Hematopoietic multipotent progenitor cell (in vitro differentiated cells): ENCODE measurements at places on chromosomes 11 and 22.

DNA sequence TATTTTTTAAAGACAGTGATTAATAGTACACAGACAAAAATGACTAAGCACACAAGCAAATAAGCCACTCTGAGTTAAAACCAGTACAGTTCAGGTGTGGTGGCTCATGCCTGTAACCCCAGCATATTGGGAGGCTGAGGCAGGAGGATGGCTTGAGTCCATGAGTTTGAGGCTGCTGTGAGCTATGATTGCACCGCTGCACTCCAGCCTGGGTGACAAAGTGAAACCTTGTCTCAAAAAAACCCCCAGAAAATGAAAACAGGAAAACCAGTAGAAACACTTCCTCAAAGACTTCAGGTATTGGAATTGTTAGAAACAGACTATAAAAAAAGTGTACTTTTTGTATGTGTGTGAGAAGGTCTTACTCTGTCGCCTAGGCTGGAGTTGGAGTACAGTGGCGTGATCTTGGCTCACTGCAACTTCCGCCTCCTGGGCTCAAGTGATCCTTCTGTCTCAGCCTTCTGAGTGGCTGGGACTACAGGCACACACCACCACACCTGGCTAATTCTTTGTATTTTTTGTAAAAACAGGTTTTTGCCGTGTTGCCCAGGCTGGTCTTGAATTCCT, 33.0 kb downstream of the PPP6R2 start:
- peak; percentile 61 for DNase-seq

DNA sequence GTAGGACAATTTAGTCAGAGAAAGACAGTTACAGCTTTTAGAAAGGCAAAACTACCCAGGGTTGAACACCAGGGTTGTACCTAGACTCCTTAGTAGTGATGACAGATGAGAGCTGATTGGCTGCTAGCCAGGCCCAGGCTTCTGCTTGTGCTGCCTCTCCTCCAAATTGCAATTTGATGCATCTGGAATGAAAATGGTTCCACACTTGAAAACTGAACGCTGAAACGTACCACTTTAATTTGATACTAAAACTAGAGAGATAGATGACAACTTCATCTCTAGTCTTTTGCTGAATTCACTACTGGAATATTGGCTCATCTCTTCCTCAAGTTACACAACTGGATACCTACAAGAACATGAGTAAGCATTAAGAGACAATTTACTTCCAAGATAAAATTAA, 19.2 kb upstream of the FNBP4 start:
- no peak for DNase-seq

DNA sequence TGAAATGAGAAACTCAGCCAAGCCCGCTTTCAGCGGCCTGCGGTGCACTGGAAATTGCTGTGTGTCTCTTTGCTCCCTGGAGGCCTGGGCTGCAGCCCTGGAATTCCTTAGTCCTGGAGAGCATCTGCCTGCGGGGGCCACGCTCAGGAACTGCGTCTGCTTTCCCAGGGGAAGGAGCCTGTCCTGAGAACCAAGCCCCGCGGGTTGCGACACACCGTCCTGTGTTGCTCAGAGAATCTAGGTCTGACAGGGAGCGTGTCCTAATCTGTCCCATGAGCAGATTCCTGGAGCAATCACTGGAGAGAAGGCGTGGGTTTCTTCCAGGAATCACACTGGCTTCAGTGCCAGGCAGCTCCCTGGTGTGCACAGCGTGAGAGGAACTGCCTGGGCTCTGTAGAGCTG, 708.1 kb downstream of the BRD1 start:
- no peak for DNase-seq

DNA sequence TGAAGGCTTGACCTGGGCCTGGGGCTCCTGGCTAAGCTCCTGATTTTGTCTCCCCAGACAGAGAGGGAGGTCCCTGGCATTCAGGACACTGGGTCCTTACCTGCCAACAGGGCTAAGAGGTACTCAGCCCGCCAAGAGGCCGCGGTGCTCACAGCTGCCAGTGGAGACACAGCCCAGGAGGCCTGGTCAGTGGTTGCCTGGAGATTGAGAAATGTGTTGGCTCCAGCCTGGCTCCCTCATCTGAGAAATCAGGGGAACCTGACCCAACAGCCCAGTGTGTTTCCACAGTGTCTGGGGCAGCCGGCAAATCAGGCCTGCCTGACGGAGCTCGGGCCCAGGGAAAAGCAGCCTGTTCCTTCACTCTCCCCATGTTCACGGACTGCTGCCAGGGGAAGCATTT, 79.4 kb upstream of the NAV2 start:
- no peak for DNase-seq

- no peak for DNase-seq
Measured at GRCh38 chr11:83168756-83169155, 11.8 kb downstream of the PCF11 start.
